ENCODE measurements at places on chromosomes 6 and 20.
A peak's percentile ranks its signal among the peaks of the same experiment; 100 is the strongest.

DNA sequence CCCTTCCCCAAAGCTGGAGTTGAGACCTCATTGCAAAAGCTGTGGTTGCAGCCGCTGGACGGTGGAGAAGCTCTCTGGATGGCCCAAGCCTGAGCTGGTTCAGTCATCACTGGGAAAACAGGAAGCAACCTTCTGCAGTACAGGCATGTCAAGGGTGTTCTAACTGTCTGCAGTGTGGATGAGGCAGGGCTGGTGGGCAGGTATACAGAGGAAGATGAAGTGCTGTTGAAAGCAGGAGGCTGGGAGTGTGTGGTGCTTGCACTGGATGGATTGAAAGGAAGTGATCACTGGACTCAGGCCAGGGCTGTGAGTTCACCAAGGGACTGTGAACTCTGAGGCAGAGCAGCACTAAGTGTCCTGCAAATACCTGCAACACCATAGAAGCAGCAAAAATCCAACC lies 89.0 kb upstream of the NOX3 start:
- DNase-seq = no peak

GRCh38 chr6:31643818-31644454 lies 8.5 kb downstream of the BAG6 start:
- DNase-seq = no peak

GRCh38 chr6:6570929-6571671 lies 17.4 kb upstream of the LY86 start:
- no peak for DNase-seq

DNA sequence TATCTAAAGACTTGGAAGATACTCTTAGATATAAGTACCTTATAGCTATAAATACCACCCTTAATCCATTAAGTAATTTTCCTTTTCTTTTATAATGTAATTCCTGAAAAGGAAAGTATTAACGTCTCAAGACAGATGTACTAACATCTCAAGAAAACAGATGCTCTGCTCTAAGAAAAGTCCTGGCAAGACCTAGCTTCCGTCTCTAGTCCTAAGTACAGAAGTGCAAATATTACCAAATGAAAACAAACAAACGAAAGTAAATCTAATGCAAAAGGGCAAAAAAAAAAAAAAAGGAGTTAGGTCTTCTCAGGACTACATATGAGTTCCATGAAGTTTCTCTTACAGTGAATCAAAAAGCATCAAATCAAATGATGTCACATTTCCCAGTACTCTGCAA lies 106.8 kb upstream of the PDE10A start:
- no peak for DNase-seq

DNA sequence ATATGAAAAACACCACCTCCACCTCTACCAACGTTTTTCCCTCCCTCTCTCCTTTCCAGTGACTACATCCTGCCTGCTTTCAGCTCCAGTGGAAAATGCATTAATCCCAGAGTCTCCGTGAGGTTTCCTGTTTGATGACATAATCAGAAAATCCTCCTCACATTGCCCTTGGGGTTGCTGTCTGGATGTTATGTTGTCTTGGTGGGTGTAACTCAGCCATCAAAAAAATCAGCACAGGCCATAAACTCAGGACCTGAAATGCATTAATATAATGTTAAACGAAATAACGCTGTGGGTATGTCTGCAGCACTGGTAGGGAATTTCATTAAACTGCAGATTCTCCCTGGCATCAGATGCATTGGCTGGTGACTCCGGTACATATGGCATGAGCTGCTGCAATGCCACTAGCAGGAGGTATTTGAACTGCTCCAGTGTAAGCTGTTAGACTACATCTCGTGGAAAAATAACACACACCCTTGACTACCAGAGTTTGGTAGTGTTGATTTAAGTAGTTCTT lies 297.8 kb downstream of the PRL start:
- DNase-seq = no peak

- peak; percentile 77 for DNase-seq
Measured at GRCh38 chr6:41940759-41941279, 789 bp downstream of the CCND3 start.

DNA sequence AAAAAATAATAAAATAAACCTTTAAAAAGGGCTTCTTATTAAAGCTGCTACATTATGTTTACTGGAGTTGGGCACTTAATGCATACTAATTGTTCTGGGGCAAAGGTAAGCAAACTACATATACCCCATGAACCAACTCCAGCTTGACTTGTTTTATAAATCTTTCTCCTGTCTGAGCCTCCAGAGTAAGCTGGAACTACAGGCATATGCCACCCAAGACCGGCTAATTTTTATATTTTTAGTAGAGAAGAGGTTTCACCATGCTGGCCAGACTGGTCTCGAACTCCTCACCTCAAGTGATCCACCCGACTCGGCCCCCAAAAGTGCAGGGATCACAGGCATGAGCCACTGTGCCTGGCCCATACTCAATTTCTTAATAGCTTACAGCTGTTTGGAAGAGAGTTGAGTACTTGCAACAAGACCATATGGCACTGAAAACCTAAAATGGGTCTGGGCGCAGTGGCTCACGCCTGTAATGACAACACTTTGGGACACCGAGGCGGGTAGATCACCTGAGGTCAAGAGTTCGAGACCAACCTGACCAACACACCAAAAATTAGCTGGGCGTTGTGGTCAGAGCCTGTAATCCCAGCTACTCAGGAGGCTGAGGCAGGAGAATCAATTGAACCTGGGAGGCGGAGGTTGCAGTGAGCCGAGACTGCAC lies 19.9 kb downstream of the ROMO1 start:
- DNase-seq = no peak

DNA sequence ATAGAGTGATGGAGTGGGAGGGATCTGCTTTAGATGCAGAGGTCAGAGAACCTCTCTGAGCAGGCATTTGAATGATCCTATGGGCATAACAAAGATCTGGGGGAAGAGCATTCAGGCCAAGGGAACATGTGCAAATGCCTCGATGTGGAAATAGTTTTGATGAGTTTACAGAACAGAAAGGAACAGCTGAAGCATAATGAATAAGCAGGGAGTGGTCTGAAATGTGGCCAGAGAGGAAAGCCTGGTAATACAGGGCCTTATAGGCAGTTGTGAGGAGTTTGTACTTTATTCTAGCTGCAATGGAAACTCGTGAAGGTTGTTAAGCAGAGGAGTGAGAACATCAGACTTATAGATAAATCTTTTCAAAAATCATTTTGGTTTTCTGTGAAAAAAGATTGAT lies 33.0 kb upstream of the ME1 start:
- DNase-seq = no peak

GRCh38 chr6:105898286-105898685 lies 187.8 kb upstream of the PRDM1 start:
- peak; percentile 31 for DNase-seq

GRCh38 chr20:24165301-24166122 lies 176.9 kb upstream of the GGTLC1 start:
- DNase-seq = no peak

DNA sequence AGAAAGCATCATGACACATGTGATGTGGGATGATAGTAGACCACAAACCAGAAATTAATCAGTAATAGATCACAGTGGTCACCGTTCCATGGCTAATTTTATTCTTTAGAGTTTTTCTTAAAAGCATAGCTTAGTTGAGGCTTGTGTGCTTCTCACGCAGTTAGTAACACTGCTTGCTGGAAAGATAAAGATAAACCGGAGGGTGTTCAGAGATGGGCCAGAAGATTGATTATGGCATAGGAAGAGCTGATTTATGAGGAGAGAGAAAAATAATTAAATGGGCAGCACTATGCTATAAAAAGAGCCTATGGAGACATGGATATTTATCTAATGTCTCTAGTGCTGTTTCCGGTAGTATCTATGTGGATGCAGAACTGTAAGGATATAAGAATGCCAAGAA lies 173.6 kb downstream of the MMS22L start:
- no peak for DNase-seq

DNA sequence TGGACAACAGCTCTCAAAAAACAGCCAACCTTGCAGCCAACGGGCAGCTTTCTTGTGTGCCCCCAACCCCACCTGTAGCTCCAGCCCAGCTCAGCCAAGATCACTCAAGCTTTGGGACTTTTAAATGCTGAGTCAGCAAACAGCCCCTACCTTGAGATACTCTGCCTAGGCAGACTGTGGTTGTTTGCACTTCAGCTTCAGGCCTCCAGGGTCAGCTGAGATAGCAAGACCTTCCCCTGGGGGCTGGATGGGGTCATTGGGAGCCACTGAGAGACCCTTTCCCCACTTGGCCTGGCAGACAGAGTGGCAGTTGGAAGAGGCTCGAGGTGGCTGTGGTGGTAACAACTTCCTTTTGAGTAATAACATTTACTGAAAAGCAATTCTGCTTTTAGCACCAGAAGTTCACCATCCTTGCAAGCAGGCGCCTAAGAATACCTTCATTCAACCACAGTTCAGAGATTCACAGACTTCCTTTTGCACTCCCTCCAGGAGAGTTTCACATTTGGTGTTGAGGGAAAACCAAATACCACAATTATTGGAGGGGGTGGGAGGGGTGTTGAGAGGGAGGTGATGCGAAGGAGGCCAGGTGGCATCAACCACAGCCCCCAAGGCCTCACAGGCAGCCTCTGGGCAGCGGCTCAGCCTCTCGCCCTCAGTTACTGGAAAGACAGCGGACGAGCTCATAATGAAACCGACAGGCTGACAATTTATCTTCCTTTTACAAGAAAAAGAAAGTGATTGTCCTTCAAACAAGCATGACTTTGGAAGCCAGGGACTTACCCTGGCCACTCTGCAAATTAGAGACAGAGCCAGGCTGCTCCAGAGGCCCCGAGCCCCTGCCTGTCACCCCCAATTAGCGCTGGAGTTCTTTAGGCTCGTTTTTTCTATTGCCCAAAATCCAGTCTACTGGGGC lies 148.1 kb downstream of the CEBPB start:
- peak; percentile 88 for DNase-seq

- DNase-seq = no peak
Measured at GRCh38 chr6:36034441-36034840, 6.8 kb downstream of the MAPK14 start.

GRCh38 chr6:101597693-101598092 lies 204.2 kb downstream of the GRIK2 start:
- DNase-seq = no peak

- DNase-seq = peak; percentile 64
Measured at GRCh38 chr6:27547157-27548075, 74.5 kb upstream of the ZNF184 start.

DNA sequence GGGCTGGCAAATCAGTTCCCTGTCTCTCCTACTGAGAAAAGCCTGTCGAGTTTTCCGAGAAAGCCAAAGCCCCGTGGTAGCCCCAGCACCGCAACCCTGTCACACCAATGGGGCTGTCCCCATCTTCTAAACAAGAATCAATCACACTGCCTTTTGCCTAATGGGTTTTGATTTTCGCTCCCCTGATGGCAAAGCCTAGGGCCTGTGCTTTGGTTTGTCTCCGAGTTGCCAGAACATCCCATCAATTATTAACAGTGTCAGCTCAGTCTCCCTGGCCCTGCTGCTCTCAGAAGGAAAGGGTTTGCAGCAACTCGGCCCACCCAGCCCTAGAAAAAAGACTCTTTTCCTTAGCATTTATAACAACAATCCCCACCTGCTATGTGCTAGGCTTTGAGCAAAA lies 4.2 kb downstream of the KCNB1 start:
- no peak for DNase-seq

- no peak for DNase-seq
Measured at GRCh38 chr20:31496761-31497295, 17.4 kb upstream of the HM13 start.

- peak; percentile 11 for DNase-seq
Measured at GRCh38 chr20:45061244-45061643, 39.7 kb downstream of the KCNS1 start.

GRCh38 chr6:90424580-90424979 lies 127.9 kb upstream of the BACH2 start:
- no peak for DNase-seq

DNA sequence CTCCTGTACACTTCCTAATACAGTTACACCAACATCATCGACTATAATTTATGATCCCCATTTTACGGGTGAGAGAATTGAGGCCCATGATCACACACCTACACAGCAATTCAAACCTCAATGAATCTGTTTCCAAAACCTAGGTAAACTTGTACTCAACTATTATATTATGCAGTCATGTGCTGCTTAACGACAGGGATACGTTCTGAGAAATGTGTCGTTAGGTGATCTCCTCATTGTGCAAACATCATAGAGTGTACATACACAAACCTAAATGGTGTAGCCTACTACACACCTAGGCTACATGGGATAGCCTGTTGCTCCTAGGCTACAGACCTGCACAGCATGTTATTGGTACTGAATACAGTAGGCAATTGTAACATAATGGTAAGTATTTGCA lies 385.6 kb downstream of the ARHGAP18 start:
- no peak for DNase-seq

- no peak for DNase-seq
Measured at GRCh38 chr20:63280929-63281545, 8.4 kb downstream of the ARFGAP1 start.

DNA sequence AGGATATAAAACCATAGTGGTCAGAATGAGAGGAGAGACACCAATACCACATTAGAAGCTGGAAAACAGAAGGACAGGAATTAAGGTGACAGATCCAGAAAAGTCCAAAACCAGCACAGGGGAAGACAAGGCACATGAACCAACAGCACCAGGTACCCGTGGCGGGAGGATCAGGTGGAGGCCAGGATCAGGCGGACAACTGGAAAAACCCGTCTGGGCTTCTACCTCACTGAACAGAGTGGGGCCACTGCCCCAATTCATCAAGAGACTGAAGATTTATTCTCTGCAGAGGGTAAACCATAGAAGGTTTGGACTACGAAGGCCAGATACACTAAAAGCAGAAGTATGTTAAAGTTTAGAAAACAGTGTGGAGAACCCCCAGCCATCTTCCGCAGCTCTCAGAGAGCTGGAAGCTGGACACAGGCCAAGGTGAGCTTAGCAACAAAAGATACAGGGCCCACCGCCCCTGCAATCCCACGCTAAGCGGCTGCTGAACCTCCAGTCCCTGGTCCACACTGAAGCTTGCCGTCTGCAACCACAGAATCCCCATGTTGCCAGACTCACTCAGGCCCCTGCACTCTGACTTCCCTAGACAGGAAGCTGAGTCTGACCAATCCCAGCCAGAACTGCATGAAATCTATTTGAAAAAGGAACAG lies 29.9 kb downstream of the ABHD12 start:
- no peak for DNase-seq

DNA sequence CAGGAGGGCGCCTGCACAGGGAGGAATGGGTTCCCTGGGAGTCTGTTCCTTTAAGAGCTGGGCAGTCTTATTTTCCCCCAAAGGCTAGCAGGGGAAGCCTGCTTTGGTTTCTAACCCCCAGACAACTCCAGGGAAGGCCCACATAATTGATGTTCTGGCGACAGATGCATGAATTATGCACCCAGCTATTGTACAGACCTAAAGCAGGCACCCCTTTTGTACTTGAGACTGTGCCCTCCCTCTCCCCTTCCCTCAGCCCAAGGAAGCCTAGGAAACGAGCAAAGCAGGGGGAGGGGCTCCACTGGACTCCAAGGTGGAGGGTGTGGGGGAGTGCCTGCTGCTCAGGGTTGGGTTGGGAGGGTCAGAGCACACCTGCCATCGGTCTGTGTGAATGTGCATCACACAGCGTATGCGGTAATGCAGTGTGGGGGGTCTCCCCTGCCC lies 102.1 kb downstream of the KCNB1 start:
- no peak for DNase-seq

GRCh38 chr6:30974490-30975252 lies 8.8 kb upstream of the MUC21 start:
- no peak for DNase-seq

- no peak for DNase-seq
Measured at GRCh38 chr20:926670-927069, 10.5 kb upstream of the ANGPT4 start.
